ENCODE measurements at places on chromosomes 6 and 20.

GRCh38 chr6:33950891-33951889 lies 147.4 kb upstream of the MLN start:
- no peak for DNase-seq

GRCh38 chr6:63584125-63584514 lies 11.8 kb downstream of the LOC128125822 start:
- no peak for DNase-seq

- DNase-seq = no peak
Measured at GRCh38 chr6:148608199-148608951, 138.5 kb upstream of the UST start.

DNA sequence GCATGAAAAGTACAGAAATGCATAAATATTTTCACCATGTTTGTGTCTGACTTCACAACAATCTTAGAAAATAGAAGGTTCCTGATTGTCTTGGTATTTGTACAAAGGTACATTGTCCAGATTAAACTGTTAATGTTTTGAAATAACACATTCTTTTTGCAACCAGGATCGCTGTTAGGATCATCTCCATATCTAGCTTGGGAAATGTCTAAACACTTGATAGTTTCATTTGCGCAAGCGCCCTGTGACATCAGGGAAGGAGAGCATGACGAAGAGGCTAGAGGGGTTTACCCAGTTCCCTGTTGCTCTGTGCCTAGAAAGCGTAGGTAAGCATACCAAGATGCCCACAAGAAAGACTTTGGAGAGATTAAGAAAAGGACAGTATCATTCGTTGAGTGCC lies 19.4 kb downstream of the ALDH8A1 start:
- DNase-seq = no peak

- DNase-seq = no peak
Measured at GRCh38 chr6:90559931-90560330, 26.9 kb downstream of the MAP3K7 start.

- DNase-seq = no peak
Measured at GRCh38 chr6:93419304-93420162, at the start of gene EPHA7. TSS of gene EPHA7 (minus strand) at chr6:93419559. CDS start at chr6:93419341, 218 bp downstream.

DNA sequence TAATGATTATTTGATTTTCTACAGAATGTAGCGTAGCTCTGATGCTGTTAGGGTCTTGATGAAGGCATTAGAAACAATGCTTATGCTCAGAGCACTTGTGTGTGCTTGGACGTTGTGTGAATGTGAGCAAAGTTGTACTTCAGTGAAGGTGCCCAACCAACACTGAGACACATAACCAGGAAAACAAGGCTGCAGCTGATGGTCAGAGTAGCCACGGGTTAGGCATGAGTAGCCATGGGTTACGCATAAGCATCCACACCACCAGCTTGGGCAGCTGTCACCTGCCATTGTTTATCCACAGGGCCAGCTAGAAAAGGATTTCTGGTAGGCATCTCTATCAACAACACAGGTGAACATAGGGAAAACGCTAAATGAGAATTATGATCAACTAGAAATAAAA lies 326.6 kb downstream of the NRN1 start:
- DNase-seq = no peak

DNA sequence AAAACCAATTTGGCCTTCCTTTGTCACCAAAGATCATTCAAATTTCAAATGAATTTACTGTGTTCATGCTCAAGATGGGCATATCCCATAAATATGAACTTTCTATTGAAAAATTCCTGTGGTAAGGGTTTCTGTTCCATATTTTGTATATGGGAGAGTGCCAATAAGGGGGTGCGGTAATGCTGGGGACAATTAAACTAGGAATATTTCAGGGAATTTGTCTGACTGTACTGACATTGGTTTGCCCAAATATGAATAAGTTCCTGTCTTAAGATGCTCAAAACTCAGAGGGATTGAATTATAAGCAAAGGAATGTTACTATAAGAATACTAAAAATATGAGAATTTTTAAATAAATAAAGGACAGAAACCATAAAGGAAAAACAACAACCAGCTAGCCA lies 553.0 kb upstream of the MARCKS start:
- DNase-seq = no peak

DNA sequence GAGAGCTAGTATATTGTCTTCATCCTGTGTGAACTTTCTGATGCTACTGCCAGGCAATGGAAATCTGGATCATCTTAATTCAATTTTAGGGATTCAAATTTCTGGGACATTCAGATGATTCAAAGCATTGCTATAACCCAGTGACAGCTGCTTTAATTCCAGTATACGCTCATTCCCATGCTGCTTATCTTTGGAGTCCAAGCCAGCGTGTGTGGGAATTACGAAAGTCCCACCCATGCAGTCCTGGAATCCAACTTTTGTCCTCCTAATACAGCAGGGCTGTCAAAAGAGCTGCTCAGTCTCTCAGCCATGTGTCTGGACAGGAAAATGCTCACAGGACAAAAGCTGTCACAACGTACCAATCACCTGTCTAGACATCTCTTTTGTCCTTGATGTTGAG lies 219.8 kb downstream of the LAMA2 start:
- no peak for DNase-seq

DNA sequence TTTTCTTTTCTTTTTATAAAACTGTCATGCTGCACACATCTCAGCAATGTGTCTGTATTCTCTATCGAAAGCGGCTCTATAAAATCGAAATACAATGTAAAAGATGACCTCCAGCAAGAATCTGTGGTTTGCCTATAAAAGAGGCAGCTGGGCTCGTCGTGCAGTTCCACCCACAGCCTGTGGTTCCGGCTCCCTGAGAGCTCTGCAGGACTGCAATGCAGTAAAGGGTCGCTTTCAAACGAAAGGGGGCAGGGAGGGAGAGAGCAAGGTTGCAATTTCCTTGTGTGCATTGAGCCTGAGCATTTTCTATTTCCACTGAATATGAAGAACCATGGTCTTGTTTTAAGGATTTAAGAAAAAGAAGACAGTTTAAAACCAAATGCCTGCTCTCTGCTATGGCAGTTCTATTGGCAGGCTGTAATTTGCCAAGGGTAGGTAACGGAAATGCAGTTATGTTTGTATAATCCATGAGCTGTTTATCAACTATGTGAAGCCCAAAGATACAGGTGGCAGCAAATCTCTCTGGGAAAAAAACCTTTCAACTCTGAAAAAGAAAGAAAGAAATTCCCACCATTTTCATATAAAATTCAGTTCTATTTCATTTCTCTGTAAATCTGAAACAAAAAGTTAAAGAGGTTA lies 236.5 kb downstream of the HACE1 start:
- DNase-seq = no peak

GRCh38 chr6:5979650-5980420 lies 26.9 kb downstream of the NRN1 start:
- DNase-seq = no peak

DNA sequence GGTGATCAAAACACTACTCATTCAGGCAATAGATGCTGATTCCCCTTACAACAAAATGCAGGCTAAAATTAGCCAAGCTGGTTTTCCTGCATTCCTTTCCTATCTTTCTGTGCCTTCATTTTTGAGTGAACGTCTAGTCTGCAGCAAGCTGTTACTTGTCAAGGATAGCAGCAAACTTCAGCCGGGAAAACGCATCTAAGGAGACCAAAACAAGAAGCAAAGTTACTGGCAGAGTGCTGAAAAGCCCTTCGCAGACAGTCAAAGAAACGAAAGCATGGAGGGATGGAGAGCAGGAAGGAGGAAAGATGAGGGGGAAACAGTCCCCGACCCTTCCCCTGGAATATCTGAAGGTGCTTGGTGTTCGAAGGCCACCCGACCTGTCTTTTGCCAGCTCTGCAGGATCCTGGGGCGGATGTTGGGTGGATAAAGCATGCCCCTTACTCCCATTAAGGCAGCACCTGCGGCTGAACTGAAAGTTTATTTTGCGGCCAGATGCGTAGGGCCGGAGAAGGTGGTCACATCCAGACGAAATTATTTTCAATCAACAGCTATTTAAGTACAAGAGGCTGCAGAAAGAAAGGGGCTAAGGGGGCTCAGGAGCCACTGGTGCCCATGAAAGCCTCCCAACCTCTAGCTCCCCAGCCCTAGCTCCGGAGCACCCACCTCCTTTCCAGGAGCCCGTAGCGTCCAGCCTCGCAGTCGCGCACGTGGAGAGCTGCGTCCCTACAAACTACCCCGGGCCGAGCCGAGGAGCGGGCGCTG lies 538 bp downstream of the FERMT1 start:
- DNase-seq = no peak

- no peak for DNase-seq
Measured at GRCh38 chr20:45976086-45976485, 4.1 kb upstream of the ZNF335 start.

DNA sequence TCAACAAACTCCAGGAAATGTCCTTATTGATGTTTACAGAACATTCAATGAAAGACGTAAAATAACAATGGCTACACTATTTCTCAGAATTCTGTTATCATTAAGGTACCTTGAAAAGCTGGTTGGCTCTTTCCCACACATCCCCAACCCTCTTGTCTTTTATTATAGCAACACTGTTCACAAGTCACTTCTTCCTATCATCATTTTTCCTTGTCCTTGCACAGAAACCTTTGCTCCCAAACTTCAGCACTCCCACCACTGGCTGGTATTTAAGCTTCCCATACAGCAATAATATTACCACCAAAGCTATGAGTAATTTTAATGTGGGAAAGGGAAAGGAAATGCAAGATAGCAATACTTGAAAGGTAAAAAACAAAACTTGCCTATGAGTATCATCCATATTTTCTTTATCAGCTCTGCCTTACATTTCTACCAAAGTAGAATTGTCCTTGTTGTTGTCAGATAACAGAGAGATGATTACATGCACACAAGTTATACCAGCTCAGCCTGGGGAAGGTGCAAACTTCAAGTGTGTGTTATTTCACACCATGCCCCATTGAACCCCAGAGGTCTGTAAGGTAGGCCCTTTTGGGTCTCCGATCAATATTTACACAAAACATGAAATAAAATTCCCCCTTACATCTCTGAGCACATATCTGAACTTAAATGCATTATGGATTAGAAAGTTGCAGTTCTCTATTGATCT lies 32.2 kb downstream of the ARHGAP18 start:
- DNase-seq = no peak

All from stimulated activated CD8-positive, alpha-beta memory T cell treated with anti-CD3 and anti-CD28 coated beads, Interleukin-15, amount 100 ng/mL, for 24 hours (primary cell).